DND-41 (cell line): ENCODE measurements at places on chromosomes 7 and 10.

- DNase-seq: no peak
Measured at GRCh38 chr7:41809940-41810576, 107.2 kb upstream of the INHBA start.

- no peak for DNase-seq
Measured at GRCh38 chr7:8391353-8392062, 41.9 kb upstream of the NXPH1 start.

DNA sequence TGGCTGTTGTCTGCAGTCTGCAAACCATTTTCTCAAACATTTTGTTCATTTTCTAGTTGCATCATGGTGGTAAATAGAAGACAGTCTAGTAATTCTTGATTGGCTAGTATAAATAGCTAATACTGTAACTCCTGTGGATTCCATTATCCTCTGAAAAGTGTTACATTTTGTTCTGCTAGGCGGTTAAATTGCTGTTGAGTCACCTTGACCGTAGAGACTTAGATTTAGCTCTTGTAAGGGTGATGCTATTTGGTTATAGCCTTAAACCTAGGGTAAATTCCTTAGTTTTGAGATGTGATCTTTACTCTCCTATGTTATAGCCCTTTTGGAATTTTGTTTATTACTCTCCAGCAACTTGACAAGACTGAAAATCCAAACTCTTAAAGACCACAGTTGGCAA lies 58.8 kb downstream of the SHOC2 start:
- no peak for DNase-seq

DNA sequence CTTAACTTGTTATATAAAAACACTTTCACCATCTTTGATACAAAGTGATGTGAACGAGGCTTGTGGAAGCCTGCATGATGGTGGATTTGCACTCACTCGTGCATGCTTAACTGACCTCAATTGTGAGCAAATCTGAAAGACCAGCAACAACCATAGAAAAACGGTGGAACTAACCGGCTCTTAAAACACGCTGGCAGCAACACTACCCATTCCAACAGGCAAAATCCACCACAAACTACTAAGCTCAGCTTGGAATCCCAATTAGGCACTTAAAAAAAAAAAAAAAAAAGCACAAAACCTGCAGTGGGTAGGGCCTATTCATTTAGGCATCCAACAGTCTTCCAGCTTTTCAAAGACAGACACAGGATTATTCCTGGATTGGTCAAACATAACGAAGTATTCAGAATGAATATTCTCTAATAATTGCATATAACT lies 1.8 kb downstream of the GDI2 start:
- no peak for DNase-seq

DNA sequence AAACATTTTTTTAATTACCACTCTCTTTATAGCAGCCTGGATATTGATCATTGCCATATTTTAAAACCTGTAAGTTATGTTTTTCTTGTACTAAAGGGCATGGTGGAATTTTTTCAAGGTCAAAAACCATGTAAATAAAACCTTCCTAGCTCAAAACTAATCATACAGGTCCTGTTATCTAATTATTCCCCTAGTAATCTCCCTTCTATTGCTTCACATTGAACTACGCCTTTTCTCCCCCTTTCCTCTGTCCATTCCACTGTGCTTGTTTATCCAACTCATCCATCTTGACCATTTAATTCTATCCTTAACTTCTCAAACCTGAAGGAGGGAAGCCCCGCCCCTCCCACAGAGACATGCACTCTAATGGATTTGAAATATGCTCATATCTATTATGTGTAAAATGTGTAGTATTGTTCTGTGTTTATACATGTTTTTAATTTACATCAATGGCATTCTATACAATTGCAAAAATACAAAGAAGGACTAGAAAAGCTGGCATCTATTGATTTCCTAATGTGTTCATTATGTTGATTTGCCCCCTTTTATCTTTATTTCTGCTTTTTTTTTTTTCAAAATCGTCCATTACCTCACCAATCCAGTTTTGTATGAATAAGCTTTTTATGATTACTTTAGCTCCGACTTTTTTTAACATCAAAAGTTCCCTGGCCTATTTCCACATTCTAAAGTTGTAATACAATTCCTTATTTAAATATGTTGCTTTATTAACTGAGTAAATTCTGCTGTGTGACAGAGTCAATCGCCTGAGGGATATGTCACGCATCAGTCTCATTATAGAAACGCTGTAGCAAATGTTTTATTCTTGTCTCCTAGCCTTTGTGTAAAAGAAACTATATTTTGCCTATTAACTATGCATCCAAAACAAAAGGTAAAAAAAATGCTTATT lies 61.0 kb downstream of the MET start:
- DNase-seq: no peak

GRCh38 chr10:3542185-3542611 lies 242.8 kb downstream of the KLF6 start:
- DNase-seq: no peak
